Amniotic epithelial cell (primary cell): ENCODE measurements at places on chromosomes 6 and 20.

DNA sequence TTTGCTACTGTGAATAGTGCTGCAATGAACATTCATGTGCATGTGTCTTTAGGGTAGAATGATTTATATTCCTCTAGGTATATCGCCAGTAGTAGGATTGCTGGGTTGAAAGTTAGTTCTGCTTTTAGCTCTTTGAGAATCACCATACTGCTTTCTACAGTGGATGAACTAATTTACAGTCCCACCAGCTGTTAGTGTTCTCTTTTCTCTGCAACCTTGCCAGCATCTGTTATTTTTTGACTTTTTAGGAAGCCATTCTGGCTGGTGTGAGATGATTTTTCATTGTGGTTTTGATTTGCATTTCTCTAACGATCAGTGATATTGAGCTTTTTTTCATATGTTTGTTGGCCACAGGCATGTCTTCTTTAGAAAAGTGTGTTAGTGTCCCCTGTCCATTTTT, 40.0 kb downstream of the PLG start:
- DNase-seq = no peak

DNA sequence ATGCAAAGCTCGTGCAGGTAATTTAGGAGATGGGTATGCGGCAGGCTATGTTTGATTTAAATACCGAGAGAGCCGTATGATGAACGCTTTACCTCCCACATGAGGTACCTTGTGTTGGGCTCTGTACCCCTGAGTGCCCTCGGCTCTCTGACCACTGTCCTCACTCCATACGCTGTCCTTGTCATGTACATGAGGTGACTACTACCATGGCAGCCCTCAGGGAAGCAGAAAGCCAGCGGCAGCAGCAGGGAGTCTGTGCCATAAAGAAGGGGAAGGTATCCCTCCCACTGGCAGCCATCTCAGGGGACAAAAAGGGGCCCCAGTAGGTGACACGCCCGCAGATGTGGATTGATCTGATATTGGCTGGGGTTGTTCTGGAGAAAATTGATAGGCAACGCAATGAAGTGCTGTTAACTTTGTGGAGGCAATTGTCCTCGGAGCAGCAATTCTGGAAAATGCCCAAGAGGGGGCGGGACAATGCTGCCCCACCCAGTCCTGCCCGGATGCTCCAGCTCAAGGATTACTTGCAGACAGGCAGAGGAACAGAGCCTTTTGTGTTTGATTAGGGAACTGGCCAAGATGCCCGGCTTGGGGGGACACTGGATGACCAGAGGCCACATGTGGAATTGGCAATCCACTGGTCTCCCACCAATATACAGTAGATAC, 38.0 kb upstream of the HSF2 start:
- no peak for DNase-seq

GRCh38 chr6:51788121-51788520, 299.3 kb downstream of the PKHD1 start:
- DNase-seq = no peak

GRCh38 chr6:109243863-109244825, 138.1 kb downstream of the CD164 start:
- no peak for DNase-seq

DNA sequence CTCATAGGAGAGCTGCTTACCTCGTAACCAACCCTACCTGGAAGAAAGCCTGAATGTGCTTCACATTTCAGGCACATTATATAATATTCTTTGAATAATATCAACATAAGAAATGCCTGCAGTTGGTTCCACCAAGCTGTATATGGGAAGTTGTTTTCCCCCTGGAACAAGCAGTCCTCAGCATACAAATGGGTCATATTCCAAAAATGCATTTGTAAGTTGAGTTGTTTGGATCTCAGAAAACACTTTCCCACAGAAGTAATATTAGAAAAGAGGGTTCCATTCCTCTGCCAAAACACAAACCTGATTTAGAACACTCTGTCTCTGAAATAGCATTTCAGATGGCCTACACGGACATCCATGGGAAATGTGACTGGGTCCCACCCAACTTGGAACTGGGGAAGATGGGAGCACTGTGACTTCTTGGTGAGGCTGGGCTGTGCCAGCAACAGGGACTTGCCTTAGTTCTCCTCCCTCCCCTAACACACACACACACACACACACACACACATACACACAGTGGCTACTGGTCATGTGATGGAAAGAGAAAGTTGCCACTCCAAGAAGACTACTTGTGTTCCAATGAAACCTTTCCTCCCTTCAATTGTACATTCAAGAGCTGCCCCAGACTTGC, 11.4 kb upstream of the RCAN2 start:
- no peak for DNase-seq
